ENCODE measurements at places on chromosomes 3 and 15.
A peak's percentile ranks its signal among the peaks of the same experiment; 100 is the strongest.

DNA sequence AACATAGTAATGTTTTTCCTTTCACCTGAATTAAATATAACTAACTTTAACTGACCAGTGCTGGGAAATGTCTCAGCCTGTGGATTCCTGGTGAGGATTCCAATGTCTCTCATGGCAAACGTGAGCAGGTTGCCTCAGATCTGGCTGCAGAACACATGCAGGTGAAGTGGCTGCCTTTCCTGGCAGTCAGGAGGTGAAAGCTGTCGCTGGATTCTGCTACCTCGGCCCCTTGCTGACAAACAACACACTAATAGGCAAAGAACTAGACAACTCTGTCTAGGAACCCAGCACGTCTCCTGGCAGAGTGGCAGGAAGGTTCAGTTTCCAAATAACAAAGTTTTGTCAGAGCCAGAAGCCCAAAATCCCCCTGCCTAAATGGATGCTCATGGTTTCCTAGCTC lies 400.8 kb upstream of the PPP2R3A start:
- DNase-seq, result no peak

- DNase-seq, result no peak
Measured at GRCh38 chr15:88179562-88179961, 77.0 kb downstream of the NTRK3 start.

DNA sequence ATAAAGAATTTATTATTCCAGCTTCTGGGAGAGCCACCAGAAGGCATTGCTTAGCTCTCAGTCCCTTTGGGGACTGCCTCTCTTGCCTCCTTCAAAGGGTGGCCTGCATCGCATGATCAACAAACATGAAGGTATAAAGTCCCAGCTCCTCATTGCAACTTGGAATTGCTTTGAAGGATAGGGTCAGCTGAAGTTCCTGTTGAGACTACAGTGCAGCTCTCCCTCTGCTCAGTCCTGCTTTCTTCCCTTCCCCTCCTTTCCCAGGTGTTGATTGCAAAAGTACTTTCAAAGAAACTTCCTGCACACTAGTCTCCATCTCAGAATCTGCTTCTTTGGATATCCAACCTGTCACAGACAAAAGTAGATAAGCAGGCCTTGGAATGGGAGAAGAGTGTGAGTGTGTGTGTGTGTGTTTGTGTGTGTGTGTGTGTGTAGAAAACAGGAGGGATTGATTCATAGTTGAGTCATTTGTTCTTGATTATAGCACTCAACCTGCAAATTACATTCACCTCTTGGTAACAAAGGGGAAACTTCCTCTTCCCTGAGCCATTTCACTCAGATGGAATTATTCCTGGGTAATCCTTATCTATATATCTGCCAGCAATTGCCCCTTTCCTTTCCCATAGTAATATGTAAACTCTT lies 13.7 kb downstream of the CCR8 start:
- DNase-seq, result no peak

DNA sequence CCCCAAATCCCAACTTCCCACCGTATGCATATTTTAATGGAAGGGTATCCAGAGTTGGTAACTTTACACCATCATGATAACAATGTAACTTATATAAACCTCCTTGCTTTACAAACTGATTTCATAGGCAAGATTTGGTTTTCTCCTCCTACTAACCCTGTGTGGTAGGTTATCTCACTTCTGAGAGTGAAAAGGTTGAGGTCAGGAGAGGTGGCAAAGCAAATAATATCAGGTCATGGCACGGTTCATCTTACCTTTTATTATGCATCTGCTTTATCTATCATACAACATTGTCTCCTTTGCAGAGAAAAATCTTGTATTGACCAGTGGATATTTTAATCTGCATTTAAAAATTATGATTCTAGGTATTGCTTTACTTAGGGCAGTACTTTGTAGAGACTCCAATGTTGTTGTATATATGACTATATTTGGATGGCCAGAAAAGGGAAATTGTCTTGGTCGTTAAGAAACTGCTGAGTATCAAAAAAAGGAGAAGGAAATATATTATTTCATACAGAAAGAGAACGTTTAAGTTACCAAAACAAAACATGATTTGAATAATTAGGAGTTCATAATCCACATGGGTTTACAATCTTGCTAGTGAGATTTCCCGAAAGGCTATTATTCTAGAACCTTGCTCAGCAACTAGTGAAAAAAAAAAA lies 30.4 kb downstream of the NFKBIZ start:
- DNase-seq, result no peak

DNA sequence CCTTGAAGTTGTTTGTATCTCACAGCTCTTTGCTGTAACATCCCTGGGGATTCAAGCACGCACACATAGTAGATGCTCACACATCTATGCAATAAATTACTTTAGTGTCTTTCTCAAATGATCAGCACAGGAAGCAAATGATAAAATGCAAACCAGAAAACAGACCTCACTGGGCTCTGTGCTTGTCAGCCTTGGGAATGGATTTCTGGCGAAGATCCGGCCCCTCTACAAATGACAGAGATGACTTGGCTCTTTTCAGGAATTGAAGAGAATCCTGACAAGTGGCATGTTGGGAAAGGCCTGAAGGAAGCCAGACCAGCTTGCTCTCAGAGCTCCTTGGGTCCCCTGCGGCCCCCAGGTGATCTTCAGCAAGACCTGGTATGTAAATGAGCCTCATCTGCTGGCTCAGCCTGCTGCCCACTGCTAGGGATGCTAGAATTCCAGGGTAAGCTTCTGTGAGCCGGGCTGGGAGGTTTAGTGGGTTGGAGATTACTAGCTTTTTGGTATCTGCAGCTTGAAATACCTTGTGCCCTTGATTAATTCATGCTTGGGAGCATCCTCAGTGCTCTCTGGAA lies 54.1 kb downstream of the LPP start:
- no peak for DNase-seq

GRCh38 chr3:11596387-11596786 lies 47.3 kb downstream of the VGLL4 start:
- no peak for DNase-seq

GRCh38 chr3:138148503-138148902 lies 16.3 kb upstream of the A4GNT start:
- DNase-seq, result peak; percentile 10

DNA sequence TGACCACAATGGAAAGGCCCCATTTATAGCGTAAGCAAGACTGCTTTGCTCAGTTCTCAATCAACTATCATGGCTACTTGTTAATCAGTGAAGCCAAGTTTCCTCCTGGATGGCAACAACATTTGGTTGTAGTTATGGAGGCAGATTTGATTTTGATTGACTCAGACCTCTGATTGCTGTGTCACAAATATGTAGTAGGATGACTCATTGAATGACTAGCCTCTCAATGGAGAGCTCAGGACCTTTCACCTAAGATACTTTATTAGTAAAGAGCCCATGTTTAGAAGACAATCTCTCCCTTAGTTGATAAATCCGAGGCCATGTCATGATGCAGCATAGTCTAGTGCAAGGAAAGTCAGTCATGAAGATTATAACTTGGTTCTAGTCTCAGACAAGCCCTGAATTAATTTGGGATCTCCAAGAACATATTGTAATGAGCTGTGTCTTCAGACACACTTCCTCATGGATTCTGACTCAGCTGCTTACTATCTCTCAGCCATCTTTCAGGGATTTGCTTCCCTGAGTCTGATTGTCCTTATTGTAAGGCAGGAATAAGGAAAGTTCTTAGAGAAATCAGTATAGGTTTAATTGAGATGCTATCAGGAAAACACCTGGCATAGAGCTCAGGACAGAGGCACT lies 397.4 kb upstream of the TMCO5A start:
- DNase-seq, result no peak

DNA sequence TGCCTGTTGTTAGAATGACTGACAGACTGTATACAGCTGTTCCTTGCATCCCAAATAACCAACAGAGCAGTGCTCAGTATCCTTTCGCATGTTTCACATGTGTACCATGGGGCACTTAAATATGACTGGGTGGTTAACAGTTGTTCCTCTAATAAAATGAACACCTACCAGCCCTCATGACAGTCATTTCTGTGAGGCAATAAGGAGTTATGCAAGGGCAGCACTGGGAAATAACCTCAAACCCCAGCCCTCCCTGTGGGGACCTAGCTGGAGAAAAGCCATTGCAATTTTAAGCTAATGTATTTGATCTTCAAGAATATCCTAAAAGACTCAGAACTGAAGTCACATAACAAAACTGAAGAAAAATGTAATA lies 7.3 kb downstream of the RFT1 start:
- DNase-seq, result no peak

DNA sequence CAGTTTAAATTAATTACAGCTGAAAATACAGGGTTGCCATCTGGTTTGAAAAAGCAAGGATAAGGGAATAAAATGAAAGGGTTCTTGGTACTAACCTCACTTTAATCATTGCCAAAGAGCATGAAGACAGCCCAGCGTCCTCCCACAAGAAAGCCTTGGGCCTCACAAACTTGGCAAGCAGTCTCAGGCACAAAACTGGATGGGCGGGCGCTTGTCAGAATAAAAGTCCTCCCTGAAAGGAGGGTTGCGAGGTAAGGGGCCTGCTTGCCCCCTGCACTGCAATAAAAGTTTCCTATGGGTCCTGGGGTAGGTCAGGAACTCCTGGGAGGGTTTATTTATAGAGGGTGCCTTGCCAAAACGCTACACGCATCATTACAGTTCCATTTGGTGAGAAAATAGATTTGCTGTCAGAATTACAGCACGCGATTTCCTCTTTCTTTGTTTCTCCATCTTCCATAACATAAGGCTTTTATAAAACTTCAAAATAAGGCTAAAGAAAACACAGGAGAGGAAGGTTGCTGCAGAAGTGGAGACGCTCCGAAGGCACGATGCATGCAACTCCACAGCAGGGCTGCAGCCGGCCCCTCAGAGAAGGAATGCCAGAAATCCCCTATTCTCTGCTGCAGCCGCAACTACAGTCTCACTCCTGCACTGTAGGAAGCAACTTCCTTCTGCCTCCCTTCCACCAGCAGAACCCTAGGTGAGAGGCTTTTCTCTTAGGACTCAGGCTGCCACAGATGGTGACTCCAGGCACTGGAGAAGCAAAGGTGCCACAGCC lies 61.3 kb downstream of the VGLL4 start:
- peak; percentile 91 for DNase-seq

DNA sequence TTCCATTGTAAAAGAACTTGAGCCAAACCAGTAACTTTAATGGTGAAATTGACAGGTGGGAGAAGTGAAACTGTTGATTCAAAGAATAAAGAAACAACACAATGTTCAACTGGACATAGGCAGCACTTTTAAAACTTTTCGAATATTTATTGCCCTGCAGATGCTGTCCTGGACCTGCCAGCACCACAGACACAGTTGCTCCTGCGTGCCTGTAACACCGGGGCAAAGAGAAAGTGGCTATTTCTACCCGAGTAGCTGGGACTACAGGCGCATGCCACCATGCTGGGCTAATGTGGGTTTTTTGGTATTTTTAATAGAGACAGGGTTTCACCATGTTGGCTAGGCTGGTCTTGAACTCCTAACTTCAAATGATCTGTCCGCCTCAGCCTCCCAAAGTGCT lies 7.4 kb downstream of the IL5RA start:
- DNase-seq, result no peak

DNA sequence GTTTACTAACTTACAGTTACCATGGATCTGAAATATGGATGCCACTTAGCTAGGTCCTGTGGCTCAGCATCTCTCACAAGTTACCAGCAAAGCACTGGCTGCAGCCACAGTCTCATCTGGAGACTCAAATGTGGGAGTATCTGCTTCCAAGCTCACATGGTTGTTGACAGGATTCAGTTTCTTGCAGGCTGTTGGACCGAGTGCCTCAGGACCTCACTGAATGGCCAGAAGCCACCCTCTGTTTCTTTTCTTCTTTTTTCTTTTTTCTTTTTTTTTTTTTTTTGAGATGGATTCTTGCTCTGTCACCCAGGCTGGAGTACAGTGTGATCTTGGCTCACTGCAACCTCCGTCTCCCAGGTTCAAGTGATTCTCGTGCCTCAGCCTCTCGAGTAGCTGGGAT lies 20.1 kb upstream of the AMOTL2 start:
- no peak for DNase-seq

GRCh38 chr15:65069179-65069578 lies 1.4 kb upstream of the RASL12 start:
- peak; percentile 97 for DNase-seq

- DNase-seq, result no peak
Measured at GRCh38 chr3:190548031-190548656, 34.3 kb downstream of the IL1RAP start.

- DNase-seq, result no peak
Measured at GRCh38 chr15:81294516-81294880, 29.4 kb downstream of the STARD5 start.

GRCh38 chr15:23039917-23040281 lies 530 bp upstream of the TUBGCP5 start:
- no peak for DNase-seq

DNA sequence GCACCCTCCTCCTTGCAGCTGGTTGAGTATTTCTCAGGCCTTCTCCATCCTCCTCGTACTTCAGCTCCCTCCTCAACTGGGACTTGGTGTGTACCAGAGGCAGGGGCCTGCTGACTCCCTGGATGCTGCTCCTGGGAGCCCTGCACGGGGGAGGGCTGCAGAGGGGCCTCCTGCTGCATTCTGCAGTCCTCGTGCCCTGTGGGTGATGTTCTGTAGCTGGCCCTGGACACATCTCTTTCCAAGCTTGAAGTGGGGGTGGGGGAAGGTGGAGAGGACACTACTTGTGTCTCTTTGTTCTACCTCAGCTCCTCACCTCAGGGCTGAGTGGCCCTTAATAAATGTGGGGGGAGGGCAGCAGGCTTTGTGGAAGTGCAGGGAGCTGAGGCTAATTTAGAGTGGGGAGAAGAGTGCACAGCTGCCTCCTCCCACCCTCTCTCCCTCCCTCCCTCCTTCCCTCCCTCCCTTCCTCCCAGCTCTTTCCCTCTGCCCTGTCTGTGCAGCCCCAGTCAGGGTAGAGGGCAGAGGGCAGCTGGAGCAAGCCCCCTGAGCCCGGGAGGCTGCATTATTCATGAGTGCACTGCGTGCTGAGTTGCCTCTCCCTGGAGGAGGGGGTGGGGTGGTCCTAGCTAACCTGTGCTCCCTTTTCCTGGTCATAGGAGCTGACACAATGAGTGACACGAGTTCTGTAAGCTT lies 3.7 kb upstream of the GRM2 start:
- no peak for DNase-seq

GRCh38 chr3:185792955-185793354 lies 31.9 kb downstream of the IGF2BP2 start:
- no peak for DNase-seq

DNA sequence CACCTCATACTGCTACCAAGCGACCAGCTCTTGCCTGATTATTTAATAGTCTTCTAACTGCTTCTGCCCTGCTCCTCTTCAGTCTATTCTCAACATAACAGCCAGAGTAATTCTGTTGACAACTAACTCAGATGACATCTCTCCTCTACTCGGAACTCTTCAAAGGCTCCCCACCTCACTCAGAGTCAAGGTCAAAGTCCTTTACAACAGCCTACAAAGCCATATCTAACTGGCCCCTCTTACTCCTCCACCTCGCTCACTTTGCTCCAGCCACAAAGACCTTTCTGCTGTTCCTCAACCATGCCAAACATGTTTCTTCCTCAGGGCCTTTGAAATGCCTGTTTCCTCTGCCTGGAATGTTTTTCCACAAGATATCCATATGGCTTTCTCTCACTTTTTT lies 43.6 kb downstream of the PIK3R4 start:
- DNase-seq, result no peak
